ENCODE measurements at places on chromosomes 12 and 14.
A peak's percentile ranks its signal among the peaks of the same experiment; 100 is the strongest.

DNA sequence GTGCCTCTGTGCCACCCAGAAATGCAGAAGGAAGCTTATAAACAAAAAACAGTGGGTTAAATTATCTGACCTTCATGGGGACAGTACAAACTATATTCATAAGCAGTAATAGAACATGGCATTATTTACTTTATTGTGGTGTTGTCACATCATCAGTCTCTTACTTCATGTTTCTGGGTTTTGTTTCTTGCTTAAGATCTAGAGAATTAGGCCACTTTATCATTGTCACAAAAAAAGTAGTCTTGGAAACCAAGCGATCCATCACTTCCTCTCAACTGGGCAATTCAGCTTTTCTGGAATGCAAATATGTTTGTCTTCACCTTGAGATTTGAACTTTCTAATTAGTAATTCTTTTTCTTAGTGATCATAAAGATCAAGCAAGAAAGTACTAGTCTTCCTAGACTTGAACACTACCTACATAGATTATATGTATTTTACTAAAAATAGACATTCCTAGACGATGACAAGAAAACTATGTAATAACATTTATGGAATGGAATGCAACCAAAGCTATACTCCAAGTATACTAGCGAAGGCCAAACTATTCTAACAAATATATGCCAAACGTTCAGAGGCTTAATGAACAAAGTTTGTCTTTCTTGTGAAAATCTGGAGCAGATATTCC lies 363.4 kb downstream of the DAD1 start:
- no peak for DNase-seq

DNA sequence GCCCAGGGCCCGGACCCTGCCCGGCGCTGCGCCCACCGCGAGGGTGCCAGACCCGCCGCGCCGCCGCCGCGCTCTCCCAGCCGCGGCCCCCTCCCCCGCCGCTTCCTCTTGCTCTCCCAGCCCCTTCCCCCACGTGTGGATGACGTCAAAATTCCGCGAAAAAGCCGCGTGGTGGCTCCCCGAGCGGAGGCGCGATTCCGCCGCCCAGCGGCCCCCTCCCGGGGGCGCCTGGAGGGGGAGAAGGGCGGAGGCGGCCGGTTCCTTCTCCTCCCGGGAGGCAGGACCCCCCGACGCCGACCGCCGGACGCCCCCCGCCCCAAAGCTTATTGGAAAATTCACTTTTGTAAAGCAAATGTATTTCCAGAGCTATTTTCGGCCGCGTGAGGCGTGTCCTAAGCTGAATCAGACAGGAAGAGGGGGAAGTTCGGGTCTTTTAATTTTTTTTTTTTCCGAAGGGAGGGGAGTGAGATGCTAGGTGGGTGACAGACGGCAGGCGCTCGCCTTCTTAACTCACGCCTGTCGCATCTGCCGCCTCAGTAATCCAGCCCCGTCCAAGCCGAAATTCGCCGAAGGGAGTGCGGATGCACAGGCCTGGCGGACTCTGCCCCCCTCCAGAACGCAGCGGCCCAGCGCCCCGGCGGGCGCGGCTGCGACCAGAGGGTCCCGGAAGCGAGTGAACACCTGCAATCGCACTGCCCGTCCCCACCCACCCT lies 4.1 kb upstream of the CCND2 start:
- peak; percentile 93 for DNase-seq

GRCh38 chr14:77812028-77812427 lies 12.1 kb downstream of the ADCK1 start:
- DNase-seq = no peak

GRCh38 chr12:2507814-2508213 lies 287.0 kb upstream of the FKBP4 start:
- DNase-seq = no peak

GRCh38 chr12:31999692-32000091 lies 40.5 kb downstream of the RESF1 start:
- DNase-seq = no peak

GRCh38 chr12:111046896-111047295 lies 126.5 kb upstream of the MYL2 start:
- no peak for DNase-seq

DNA sequence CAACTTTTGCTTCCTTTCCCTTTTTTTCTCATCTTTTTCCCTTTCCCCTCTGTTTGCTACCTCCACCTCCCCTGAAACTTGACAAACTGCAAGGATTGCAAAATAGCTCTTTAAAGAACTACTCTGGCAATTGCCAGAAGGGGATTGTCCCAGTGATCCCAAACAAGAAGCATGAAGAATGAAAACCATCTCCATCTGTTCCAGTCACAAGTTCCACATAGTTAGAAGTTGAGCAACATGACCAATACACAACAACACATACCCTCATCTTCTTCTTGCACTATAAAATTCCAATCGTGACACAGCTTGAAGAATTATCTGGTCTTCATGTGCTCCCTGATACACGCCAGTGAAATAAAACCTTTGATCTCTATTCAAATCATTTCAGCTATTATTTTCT lies 93.7 kb upstream of the USP15 start:
- DNase-seq = no peak

GRCh38 chr14:22002860-22003284 lies 329.3 kb upstream of the OR4E1 start:
- peak; percentile 65 for DNase-seq

DNA sequence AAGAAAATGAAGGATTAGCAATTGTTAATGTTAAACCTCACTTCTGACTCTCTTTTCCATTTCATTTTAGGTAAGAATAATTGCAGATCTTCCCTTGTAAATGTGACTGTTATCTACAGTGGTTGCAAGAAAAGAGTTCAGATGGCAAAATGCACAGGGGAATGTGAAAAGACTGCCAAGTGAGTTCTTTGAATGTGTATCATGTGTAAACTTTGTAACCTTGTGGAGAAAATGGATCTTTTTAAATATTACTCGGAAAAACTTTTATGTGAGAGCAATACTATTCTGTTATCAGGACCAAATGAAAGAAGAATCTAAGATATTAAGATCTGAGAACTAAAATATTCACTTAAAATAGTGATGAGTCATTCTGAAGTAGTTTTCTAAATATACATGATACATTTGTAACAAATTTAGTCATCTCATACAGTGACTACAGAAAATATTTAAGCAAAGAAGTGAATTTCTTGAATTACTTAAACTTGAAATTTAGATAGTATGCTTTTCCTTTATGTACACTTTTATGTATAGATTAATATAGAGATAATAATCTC lies 122.5 kb upstream of the CNTN1 start:
- no peak for DNase-seq

DNA sequence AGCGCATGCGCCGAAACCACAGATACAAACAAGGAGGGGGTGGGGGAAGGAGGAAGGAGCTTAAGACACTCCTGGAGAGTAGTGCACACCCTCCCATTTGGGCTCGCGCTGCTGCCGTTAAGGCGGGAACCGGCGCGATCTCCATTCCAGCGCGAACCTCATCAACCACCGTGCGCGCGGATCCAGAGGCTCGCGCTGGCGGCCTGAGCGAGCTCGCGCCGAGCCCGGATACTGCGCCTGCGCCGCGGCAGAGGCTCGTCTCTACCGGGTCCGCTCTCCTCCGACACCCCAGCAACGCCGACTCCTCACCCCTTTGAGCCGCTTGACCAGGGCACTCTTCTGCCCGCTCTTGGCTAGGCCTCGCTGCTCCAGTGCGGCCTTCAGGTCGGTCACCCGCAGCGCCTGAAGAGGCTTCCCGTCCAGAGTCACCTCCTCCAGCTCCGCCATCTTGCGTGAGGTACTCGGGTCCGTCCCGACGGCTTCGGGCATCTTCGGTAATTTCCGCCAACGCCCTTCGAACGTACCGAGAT lies at the start of gene ACIN1:
TSS of gene ACIN1 (minus strand) at position 471 of the 530 bp plus-strand sequence. CDS start at position 447, 24 bp downstream.
- DNase-seq = peak; percentile 59

DNA sequence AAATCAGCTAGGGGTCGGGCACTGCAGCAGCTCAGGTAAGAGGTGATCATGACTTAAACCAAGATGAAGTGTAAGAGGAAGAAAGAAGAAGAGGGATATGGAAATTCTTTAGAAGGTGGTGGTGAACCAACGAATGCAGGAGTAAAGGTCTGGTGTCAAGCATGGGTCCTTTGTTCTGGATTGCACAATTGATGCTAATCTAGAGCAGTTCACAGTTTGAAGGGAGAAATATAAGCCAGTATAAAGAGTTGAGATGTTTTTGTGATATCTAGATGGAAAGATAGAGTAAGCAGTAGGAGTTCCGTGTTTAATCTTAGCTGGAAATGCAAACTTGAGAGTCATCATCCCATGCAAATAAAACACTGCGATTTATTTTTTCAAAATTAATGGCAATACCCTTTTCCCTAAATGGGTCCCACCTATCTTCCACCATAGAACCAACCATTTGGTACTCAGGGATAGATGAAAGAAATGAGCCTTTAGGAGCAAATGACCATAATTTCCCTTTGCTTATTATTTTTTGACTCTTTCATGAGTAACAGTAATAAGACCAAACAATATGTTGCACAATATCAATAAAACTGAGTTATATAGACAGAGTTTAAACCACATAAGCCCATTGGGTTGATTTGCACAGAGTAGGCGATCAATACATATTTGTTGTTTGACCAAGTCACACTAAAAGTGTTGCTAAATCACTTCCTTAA lies 15.0 kb upstream of the MGP start:
- no peak for DNase-seq

- DNase-seq = no peak
Measured at GRCh38 chr14:95360828-95361227, 41.1 kb upstream of the CLMN start.

DNA sequence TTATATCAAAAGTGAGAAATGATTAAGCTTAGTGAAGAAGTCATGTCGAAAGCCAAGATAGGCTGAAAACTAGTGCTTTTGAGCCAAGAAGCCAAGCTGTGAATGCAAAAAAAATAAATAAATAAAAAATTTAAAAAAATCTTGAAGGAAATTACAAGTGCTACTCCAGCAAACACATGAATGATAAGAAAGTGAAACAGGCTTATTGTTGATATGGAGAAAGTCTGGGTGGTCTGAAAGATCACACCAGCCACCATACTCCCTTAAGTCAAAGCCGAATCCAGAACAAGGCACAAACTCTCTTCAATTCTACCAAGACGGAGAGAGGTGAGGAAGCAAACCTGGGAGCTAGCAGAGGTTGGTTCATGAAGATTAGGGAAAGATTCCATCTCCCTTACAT lies 49.7 kb downstream of the MED13L start:
- DNase-seq = no peak

GRCh38 chr12:103933237-103933636 lies 3.0 kb downstream of the HSP90B1 start:
- no peak for DNase-seq

- no peak for DNase-seq
Measured at GRCh38 chr14:65177551-65177950, 75.2 kb upstream of the MAX start.

GRCh38 chr12:114294303-114294685 lies 111.7 kb downstream of the TBX5 start:
- no peak for DNase-seq

DNA sequence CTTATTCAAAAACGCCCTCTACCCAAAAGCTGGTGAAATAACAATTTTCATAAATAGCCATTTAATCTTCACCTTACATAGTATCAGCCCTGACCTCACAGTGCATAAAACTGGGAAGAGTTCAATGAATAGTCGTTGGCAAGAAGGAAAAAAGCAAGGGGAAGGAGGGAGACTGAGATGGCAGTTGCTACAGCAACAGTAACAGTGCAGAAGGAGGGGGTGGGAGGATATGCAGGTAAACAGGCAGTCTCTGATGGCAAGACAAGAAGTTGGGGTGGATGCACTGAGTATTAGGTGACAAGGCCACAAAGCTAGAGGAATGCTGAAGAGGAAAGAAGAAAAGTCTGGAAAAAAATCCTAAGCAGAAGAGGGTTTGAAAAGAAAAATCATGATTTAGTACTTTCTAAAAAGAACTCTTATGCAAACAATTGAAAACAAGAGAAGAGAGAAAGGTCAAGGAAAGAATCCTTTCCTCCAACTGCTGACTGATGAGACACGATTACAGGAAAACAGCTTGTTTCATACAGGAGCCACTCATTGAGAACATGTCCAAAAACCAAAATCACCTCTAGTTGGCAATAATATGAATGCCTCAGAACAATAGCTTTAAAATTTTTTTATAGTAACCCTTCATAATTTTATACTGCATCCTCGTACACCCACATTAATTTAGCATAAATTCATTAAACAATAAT lies 56.0 kb downstream of the DCAF5 start:
- DNase-seq = no peak

- no peak for DNase-seq
Measured at GRCh38 chr12:69161829-69162228, 77.5 kb upstream of the CPSF6 start.

DNA sequence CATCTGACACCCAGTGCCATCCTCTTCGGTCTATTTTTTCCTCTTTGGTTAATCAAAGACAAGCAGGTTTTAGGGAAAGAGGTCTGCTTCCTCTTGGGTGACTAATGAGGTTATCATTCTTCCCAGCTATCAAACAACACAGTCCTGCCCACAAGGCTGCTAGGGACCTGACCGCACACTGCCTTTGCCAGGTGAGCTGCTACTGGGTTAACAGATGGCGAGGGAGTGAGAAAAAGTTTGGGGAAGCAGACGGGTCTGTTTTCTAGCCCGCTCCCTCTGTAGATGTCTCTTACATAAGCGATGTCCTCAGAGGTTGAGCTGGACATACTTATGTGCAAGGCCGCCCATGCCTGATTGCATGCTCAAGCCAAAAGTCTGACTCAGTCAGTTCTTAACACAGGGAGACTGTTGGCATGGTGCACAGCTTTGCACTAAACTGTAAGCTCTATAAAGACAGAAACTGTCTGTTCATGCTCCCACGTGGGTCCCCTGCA lies 94.1 kb downstream of the SLC15A4 start:
- DNase-seq = no peak

GRCh38 chr14:65180725-65181025 lies 78.4 kb upstream of the MAX start:
- DNase-seq = no peak

DNA sequence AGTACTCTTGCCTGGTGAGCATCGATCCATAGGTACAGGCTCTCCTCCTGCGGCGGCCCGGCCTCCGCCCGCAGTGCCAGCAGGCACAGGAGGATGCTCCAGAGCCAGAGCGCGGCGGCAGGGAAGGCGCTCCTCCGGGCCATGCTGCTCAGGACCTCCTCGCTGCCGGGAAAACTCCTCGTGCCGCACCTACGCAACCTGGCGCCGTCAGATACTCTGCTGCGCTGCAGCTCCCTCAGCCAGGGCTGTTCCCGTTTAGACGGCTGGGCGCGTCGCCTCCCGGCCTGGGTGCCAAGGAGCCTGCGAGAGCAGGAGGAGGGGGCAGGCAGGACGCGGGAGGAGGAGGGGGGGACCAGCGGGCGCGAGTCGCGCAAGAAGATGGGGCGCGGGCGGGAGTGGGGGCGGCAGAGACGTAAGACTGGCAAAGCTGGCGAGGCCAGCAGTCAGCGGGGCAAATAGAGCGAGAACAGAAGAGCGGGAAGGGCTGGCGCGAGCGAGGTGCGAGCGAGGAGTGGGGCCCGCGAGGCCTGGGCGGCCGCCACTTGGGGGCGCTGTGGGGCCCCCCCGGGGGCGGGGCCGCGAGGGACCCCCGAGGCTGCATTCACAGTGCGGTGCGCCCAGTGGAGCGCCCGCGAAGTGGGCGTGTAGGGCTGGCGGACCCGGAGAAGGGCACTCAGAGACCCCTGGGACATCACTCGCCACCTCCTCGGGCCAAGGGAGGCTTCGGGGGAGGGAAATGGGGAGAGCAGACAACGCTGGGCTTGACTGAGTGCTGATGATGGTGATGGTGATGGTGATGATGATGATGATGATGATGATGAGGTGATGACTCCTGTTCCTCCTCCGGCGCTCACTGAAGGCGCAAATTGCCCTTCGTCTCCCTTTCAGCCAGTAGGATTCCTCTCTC lies at the start of gene WIF1:
TSS of gene WIF1 (minus strand) at position 257 of the 907 bp plus-strand sequence. CDS start at position 143, 114 bp downstream.
- no peak for DNase-seq

Data from T-cell (primary cell).